ENCODE measurements at places on chromosomes 3 and 15.
A peak's percentile ranks its signal among the peaks of the same experiment; 100 is the strongest.

GRCh38 chr3:5564278-5564666 lies 376.8 kb downstream of the EDEM1 start:
- no peak for DNase-seq

- peak; percentile 52 for DNase-seq
Observed at GRCh38 chr3:50450209-50450921, 53.1 kb downstream of the CACNA2D2 start.

GRCh38 chr3:141686466-141687291 lies 51.4 kb upstream of the RNF7 start:
- no peak for DNase-seq

DNA sequence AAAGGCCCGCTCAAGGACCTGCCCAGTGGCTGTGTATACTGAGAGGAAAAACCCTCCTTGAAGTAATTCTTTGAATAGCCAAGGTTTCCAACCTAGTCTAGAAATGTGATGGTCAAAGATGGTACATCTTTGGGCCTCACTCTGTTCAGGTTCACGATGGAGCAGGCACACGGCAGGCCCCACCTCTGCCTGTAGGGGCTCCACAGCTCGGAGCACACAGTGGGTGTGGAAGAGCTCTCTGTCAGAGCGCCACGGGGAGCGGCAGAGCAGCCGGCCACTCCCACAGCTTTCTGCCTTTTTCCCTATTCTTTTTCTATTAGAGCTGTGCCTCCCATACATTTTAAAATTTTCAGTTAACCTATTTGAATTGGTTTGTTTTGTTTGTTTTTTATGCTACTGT lies 89.5 kb downstream of the CTNNB1 start:
- no peak for DNase-seq
